ENCODE measurements at places on chromosomes 13 and 19.
A peak's percentile ranks its signal among the peaks of the same experiment; 100 is the strongest.

DNA sequence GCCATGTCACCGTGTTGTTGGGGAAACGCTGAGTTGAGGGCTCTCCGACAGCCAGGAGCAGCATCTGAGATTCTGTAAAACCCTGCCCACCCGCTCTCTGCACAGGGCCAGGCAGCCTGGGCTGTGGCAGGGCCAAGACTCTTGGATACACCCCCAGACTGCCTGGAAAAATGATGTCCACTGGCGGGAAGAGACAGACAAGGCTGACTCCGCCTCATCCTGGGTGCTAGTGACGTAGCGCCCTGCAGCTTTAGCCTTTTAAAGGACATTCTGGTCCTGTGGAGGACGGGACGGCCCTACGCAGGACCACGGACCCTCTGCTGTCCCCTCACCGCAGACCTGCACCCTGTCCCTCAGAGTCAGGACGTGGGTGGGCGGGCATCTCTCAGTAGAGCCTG is 20.7 kb upstream of the LILRA2 start:
- DNase-seq: no peak

GRCh38 chr19:19475015-19475765 is 40.2 kb downstream of the TSSK6 start:
- no peak for DNase-seq

DNA sequence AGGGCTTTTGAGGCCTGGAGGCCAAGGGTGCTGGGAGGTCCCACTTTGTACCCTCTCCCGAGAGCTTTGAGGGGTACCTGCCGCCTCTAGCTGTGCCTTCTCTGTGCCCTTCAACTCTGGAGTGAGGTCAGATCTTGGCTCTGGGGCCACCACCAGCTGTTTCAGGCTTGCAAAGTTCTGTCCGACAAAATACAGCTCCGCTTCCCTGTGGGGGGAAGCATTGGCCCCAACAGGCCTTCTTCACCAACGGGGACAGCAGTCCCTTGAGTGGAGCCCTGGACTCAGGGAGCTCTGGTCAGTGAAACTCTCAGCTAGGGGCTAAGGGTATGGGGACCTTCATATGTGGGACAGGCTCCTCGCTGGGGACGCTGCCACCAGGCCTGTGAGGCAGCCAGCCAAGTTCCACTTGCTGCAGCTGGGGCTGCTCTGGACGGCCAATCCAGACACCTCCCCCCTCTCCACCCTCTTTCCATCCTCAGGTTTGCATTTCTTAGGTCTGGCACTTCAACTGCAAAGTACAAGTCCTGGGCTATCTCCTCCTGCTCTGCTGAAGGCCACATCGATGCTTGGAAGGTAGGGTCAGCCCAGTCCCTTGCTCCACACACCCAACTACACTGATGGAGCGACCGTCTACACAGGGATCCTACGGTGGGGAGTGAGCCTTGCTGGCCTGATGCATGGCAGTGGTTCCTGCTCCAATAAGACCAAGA is 46.8 kb downstream of the C13orf46 start:
- no peak for DNase-seq

GRCh38 chr19:6227936-6228325 is 51.8 kb downstream of the MLLT1 start:
- DNase-seq: no peak

GRCh38 chr13:97058391-97058790 is 64.1 kb upstream of the OXGR1 start:
- no peak for DNase-seq

GRCh38 chr19:44847144-44848035 is 1.3 kb downstream of the NECTIN2 start:
- peak; percentile 9 for DNase-seq

DNA sequence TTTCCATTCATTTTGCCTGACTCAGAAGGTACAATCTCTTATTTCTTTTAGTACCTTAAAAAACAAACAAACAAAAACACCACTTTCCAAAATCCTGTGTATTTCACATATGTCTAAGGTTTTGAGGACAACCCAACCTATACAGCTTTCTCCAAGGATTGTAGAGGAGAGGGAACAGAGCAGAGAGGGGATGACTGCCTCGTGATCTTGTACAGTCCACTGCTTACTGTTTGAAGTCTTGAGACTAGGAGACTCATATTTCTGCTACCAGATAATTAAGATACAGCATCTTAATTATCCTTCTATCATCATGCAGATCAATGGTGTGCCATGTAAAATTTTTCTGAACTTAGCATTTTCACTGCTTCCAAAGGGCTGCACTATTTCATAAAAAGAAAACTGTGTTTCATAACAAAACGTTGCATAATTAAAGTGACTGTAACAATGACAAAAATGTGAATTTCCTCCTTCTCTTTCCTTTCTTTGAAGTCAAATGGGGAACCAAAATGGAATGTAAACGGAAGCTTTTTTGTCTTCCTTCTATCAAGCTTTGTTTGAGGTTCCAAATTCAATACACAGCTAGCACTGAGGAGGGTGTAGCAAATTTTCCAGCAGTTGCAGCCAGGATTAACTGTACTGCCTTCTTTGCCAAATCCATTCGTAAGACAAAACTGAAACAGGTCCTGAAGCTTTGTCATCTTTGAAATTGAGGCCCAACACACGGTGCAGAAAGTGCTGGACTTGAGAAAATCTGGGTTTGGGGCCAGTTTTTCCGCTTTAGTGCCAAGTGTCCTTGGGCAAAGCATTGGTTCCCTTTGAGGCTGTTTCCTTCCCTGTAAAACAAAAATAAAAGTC is 34.9 kb upstream of the RCBTB2 start:
- no peak for DNase-seq

All from NCI-H748 treated with DMSO at 0.1 percent for 48 hours (cell line).